ENCODE measurements at places on chromosomes 7 and 10. TPM values are rescaled to one million over a fixed set of nuclear protein-coding genes. Genes with fewer than 3 reads are reported as not detected.

GRCh38 chr7:155941688-155942087 is 129.4 kb upstream of the SHH start:
- no peak for DNase-seq

Gene VSTM4
- 2.0 TPM for total RNA-seq

DNA sequence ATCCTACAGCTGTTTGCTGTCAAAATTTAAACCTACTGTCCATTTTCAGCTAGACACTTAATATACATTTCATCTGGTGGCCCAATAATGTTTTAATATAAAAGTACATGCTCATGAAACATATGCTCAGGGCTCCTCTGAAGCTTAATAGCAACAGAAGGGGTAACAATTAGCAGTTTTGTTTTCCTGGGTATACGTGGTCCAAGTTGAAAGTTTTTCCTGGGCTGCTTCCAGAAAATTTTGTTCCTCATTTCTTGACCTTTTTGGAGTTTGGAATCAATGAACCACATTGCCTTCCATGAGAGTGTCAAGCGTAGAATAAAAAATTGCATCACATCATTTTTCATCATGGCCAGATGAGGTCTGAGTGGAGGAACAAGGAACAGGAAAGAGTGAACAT is 537.3 kb upstream of the MGMT start:
- DNase-seq: no peak

DNA sequence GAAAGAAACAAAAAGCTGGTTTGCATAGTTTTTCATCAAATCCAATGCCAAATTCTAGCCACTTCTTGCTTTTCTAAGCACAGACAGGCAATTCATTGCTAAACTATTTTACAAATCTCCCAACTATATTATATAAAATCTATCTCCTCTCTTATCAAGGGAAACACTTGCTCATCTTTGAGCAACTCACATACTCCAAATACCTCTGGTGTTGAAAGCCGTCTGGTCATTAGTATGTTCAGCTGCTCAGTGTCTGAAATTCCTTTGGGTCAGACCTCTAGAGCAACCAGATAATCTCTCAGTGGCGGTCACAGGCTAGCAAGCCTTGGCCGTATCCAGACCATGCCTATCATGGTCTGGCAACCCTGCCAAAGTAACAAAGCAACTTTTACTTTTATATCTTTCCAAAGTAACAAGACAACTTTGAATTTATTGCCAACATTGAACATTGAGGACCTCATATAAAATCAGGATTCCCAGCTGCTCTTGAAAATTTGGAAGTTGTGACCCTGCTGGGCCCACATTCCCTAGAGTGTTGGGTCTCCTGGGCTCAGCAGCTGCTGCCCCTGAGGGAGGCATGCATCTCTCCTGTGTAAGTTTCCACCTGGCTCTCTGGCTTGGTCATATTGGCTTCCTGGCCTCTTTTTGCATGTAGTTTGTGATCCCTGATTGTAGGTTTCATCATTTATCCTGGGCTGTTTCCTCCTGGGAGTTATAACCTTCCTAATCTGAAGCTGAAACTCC is 56.8 kb upstream of the LANCL2 start:
- no peak for DNase-seq

DNA sequence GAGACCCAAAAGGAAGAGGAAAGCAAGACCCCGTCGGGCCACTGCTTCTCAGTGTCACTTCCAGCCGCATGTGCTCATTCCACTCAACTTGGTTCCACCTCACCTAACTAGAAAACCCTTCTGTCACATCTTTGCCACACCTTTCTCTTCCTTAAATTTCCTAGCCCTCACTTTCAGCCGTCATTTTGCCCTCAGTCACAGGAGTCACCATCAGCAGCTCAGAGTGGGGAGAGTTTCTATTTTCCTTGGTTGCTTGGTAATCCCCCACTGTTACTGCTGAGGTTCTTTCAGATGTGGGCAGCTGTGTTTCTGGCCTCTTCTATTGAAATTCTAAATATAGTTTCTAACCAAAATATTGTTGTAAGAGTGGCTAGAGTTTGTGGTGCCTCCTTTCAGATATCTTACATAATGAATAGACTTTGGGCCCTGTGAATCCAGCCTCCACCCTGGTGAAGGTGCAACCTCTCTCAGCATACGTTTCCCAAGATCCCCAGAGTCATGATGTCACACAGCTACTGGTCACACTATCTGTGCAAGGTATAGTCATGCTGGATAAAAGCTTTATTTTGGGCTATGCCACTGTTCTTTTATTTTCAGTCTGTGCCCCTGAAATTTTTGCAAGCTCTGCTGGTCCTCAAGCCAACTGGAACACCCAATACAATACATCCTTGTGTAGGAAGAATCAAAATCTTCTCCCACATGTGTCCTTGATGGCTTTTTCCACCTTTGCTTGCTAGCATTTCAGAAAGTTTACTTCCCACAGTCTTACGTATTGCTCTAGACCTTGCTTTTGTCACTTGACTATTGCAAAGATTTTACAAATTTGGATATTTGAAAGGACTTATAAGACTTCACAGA is 9.2 kb downstream of the AGBL3 start:
- no peak for DNase-seq

GRCh38 chr7:100886142-100886935 is 3.2 kb downstream of the UFSP1 start:
- DNase-seq: no peak

Gene IFIT5
- 5.1 TPM for total RNA-seq

Gene C7orf25
- total RNA-seq: 3.6 TPM

GRCh38 chr10:58158806-58159205 is 108.9 kb downstream of the IPMK start:
- DNase-seq: no peak

DNA sequence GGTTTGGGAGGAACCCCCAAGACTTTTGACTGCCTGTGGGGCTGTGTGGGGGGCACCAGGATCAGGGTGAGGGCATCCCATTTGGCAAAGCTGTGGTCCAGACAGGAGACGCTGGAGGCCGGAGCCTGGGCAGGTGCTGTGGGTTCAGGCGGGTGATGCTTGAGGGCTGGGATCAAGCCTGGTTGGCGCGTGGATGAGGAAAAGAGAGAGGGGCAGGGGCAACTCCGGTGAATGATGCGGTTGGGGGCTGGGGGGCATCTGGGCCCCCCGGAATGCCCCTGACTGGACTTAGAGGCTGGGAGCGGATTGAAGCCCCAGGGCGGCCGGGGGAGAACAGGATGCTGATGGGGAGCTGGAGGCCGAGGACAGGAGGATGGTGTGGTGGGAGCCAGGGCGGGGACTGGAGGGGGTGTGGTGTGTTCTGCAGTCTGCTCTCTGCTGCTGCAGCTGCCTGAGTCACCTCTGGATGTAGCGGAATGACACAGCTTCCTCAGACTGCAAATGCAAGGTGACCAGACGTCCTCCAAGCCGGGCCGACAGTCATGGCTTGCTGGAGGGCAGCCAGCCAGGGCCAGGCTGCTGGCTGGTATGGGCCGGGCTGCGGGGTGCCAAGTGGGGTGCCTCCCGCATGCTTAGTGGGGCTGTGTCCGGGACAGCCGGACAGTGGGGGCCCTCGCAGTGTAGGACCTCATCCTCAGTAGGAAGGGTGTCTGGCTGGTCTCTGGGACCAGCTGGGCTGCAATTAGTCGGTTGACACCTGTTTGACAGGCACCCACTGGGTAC is 3.2 kb downstream of the MAFK start:
- DNase-seq: no peak

DNA sequence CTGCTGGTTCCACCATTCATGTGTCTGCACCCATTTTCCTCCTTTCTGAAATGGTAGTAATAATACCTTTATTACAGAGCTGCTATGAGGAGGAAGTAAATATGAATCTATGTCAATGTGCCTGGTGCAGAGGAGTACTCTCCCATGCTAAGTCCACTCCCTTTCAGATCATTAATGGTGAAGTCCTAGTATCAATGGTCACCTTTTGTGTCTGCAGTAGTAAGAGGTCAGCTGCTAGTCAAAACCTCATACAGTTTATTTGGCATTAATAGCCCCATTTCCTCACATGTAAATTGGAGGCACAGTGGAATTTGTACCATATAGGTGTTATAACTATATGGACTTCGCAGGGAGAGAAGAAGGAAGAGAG is 581.0 kb downstream of the REEP3 start:
- no peak for DNase-seq

DNA sequence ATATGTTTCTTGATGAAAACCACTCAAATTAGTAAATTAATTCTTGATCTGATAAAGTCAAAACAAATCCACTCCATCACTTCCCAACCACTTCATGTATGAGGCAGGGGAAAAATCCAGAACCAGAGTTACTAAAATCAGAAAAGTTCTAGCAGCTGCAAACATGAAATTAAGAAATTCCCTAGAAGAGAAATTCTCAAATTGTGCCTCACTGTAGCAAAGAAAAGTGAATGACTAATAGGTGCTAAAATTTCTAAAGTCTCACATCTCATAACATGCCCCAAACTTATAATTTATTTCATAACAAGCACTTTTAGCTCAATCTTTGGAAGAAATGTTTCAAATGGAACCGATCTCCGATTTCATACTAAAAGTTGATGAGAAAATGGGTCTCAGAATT is 345.0 kb upstream of the AOAH start:
- DNase-seq: no peak

- DNase-seq: no peak
Observed at GRCh38 chr7:117630907-117631564, 151.2 kb downstream of the CFTR start.

Gene ETV1
- total RNA-seq: 51.8 TPM

Gene TMEM178B
- 49.8 TPM for total RNA-seq

Gene NRCAM
- total RNA-seq: 120 TPM

DNA sequence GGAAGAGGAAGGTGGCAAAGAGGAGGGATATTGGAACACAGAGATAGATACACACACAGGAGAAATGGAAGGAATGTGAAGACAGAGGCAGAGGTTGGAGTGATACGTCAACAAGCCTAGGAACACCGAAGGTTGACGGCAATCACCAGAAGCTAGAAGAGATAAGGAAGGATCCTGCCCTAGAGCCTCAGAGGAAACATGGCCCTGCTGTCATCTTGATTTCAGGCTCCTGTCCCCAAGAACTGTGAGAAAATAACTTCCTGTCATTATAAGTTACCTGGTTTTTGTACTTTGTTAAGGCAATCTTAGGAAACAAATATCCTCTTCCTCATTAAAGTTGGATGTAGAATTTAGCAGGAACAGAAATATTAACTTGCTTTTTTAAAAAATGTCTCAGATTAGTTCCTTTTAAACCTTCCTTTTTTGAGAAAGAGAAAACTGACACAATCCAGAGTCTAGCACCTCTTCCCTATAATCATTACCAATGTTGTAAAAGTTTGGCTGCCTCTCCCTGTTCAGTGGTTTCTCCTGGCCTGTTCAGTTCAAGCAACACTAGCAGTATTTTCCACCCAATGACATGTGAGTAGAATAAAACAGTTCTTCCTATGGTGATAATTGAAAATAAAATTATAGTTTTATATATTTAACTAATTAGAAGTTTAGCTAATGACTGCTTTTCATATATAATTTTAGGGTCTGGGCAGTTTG is 28.8 kb upstream of the GNAI1 start:
- DNase-seq: no peak

Gene GNAT3
- total RNA-seq: 2.0 TPM

DNA sequence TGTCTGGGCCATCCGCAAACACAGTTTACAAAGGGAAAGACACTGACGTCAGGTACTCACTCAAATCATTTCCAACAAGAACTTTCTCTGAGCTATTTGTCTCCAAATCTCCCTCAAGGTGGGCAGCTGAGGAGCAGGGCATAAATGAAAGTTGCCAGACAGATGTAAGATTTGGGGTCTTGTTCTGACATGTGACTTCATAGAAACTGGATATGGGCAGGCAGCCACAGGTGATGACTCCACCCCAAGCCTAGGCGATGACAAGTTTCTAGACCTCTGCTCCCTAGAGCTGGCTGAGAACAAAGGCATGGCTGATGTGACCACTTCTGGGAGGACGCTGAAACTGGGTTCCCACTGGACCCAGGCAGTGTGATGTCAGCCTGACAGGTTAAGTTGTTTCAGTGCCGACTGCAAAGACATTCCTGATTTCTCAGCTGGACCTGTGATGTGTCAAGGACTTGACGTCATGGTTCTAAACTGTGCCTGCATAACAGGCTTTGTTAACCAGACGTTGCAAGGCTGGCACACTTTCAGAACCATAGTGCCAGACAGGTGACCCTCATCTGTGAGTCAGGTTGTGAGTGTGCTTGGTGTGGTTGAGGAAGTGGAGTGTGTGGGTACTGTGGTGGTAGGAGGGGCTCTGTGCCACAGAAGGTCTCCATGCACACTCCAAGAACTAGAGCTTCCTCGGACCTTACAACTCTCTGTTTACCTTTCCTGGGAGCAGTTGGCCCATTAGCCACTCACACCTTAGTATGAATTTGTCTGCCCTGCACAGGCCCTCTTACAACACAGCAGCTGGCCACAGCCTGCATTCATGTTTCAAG is 39.9 kb upstream of the EBF3 start:
- no peak for DNase-seq

DNA sequence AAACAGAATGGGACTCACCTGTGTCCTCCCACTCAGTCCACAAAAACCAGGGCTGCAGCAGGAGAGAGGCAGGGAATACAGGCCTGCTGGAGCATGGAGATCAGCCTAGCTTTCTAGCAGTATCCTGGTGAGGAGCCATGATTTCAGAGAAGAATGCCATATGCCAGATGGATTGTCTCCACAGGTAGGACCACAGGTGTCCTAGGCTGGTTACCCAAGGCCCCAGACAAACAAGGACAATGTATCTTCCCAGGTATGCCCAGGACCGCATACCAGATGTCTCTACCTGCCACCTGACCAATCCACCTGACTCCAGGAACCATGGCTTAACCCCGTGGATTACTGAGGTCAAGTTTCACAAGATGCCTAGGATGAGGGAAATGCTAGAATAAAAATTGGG is 295.4 kb upstream of the NPSR1 start:
- no peak for DNase-seq

Gene SPDYE2
- total RNA-seq: not detected

DNA sequence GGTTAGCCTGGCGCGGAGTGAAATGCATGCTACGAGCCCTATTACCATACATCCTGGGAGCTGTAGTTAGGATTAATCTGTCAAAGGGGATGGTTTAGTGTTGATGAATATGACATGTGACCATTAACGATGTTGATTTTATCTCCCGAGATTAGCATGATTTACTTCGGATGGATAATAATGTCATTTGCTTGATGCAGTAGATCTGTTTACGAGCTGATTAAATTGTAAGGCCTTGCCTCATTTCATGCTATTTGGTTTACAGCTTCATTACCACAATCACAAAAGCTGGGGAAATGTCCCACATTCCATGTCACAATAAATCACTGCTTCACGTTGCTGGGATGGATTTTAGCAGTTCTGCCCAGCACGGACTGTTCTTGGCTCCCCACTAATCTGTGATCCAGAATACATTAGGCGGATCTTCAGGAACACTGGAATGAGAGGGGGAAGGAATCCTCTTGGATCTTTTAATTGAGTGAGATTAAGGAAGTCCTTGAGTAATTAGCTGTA is 22.3 kb downstream of the ZNF503 start:
- no peak for DNase-seq

GRCh38 chr7:88183051-88183450 is 36.8 kb downstream of the SRI start:
- no peak for DNase-seq

Gene PNLIPRP3
- not detected for total RNA-seq

DNA sequence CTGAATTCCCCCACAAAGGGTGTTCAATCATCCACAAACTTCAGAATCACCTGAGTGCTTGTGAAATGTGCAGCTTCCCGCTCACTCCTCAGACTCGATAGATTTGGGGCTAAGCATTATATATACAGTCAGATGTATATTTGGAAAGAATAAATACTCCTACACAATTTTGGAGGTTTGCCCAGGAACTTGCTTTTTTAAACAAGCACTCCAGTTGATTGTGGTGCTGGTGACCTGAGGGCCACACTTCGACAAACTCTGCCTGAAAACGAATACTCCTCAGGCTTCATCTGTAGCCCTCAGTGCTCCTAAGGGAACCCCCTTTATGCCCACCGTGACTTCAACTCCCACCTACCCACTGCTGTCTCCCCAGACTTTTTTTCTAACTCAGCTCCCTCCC is 211.6 kb downstream of the INHBA start:
- DNase-seq: no peak
